ENCODE measurements at places on chromosomes 12 and 14.

DNA sequence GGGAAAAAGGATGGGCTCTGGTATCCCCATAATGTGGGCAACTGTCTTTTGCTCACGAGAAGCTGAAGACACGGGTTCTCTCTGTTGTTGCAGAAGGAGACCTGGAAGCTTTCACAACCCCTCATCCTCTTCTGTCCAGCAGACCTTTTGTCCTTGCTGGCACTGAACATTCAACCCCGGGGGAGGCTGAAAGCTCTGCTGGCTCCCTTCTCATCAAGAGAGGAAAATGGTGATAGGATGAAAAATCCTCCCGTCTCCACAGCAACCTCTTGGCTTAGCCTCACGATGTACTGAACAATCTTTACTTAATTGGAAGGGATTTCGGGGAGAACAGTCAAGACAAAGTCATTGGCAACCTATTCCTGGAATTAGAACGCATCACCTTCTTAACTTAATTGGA is 39.0 kb downstream of the ELK3 start:
- no peak for DNase-seq

GRCh38 chr12:97784904-97785303 is 322.3 kb downstream of the RMST start:
- DNase-seq = no peak

DNA sequence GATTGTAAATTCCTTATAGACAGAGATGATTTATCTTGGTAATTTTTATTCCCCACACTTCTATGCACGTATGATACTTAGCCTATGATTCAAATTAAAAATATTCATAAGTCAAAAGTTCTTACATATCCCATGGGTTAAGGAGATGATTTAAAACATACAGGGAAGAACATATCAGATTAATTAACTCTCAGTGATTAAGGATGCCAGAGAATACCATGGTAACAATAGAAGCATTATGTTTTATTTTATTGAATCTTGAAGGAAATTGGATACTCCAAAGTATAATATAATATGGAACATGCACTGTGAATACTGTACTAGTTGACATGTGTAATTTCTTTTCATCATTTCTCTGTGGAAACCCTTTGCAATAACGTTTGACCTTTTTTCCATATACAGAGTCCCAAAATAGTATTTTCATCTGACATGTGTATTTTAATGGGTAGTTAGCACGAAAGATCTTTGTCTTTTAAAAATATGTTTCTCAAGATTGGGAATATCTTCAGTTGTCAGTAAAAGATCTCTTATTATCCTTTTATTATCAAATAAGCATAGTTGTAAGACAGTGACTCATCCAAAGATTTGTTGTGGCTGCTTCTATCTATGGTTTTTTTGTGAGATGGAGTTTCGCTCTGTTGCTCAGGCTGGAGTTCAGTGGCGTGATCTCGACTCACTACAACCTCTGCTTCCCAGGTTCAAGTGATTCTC is 166.7 kb downstream of the RAD51B start:
- DNase-seq = no peak

GRCh38 chr14:95609398-95609990 is 74.6 kb downstream of the GLRX5 start:
- peak; percentile 40 for DNase-seq

DNA sequence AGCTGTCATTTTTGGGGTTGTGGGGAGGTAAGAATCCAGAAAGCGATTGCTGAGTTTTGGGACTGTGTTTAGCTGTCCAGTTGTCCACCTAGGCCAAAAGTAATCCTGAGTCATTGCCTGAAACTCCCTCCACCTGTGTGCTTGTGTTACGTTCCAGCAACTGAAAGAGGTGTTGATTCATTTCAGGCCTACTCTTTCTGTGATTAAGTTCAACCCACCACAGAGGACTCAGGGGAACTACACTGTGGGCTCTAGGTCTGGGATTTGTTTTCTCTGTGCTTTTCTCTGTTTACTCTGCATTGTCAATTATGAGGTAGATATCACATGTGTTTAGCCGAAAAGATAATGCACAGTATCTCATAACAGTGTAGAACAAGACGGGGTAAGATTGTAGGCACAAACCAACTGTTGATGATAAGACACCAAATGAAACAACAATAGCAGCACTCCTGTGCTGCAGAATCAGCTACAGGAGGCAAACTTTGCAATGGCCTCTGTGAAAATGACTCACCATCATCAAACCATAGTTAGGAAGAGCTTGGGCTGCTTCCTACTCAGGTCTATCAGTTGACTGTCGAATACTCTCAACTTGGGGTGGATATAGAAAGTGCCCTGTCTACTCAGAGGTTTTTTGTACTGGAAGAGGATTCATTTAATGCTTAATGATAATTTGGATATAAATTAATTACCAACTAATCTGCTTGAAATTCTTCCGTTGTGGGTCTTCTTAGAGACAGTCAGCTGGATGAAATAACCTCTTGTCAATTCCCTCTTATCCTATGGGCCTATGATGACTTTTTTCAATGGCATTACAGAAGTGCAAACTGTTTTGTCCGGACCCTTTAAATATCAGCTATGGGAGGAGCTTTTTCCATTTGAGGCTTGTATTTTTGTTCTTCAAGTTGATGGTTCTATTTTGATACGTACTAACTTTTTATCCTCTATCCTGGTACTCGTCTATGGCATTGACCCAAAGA is 385.9 kb downstream of the BMP4 start:
- DNase-seq = peak; percentile 53

DNA sequence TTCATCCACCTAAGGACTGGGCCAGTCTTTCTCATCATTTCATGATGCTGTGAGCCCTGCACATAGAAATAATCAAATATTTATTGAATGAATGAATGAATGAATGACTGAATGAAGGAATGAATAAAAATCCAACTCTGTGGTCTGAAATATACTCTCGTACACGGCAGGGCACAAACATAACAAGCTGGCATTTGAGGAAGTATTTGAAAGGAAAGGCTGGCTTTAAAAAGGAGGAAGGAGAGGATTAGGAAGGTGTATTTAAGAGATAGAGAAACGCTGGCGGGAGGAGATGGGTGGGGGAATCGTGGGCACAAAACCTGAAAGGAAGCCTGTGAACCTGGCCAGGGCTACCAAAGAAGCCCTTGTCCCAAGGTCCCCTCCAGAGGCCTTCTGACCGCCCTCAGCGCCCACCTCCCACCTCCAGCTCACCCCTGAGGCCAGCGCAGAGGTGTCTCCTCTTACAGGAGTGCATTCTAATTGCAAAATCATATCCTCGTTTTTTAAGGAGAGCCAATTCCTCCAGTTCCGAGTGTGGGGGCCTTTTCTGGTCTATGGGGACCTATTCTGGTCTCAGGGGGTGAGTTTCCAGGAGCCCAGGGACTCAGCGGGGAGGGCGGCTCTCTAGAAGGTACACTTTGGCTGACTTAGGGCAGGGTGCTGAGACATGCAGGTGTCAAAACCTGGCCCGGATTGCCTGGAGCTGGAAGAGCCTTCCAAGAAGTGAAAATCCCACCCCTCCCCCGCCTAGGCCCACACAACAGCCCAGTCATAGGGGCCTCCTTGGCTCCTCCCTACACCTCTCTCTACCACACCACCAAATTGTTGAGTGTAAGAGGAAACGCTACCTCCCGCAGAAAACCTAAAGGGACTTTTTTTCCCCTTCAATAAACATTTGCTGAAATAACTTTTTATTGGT is 8.7 kb upstream of the JDP2 start:
- peak; percentile 26 for DNase-seq

DNA sequence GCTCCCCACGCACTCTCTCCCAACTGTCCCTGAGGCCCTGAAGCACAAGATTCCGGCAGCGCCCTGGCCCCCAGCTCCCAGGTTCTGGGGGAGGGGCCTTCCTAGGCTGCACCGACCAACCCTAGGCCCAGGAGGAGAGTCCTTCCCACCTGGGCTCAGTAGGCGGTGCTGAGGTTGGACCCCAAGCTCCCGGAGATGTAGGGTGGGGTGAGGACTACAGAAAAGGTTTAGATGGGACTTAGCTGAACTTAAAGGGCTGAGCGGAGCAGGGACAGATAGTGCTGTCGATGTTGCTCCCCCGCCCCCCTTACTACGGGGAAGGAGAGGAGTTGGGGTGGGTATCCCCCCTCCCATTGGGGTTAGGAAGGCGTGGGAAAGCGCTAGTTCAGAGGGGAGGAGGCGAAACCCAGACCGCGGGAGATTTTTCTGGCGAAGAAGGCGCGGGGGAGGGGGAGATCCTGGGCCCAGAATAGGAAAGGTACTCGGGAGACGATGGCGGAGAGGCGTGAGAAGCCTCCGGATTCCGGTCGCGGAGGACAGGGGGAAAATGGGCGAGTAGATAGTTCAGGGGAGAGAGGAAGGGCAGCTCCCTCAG is 4.2 kb upstream of the BAZ2A start:
- no peak for DNase-seq

GRCh38 chr12:88416786-88417185 is 163.5 kb downstream of the KITLG start:
- DNase-seq = no peak

GRCh38 chr12:23729359-23729758 is 220.1 kb downstream of the SOX5 start:
- DNase-seq = no peak

GRCh38 chr12:56221232-56221756 is 428 bp downstream of the RNF41 start:
- no peak for DNase-seq

DNA sequence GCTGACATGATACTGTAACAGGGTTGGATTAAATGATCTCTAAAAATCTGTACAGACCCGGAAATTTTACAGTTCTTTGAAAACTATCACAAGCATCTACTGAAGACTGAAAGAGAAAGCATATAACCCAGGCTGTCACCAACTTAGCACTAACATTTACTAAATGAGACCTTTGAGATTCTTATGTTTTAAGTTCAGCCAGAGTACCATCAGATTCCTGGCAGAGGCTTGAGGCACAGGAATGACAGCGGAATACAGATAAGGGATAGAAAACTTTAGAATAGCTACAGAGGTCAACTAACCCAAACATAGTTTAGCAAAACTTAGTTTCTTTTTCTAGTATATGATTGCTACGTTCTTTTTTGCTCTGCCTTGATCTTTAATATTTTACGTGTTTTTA is 91.6 kb upstream of the FERMT2 start:
- DNase-seq = no peak

GRCh38 chr12:100267603-100268281 is 765 bp downstream of the SCYL2 start:
- no peak for DNase-seq

DNA sequence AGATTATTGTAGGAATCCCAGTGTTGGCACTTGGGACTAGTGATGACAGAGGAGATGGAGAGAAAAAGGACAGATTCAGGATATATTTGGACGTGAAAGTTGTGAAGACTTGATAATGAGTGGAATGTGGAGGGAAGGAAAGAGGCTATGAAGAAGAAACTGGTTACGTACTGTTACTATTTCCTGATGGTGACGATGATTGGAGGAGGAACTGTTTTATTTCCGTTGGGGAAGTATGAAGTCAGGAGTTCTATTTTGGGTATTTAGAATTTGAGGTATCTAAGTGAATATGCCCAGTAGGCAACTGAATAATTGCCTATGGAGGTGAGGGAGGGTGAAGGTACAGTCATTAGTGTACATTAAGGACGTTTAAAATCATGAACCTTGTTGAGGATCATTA is 207.2 kb downstream of the TMTC2 start:
- no peak for DNase-seq

- DNase-seq = no peak
Observed at GRCh38 chr12:83256562-83256961, 569.9 kb downstream of the TMTC2 start.
